ENCODE measurements at places on chromosomes 5 and 9.

- DNase-seq = no peak
These were observed 244.1 kb downstream of the ADGRV1 start for GRCh38 chr5:90802474-90803317.

DNA sequence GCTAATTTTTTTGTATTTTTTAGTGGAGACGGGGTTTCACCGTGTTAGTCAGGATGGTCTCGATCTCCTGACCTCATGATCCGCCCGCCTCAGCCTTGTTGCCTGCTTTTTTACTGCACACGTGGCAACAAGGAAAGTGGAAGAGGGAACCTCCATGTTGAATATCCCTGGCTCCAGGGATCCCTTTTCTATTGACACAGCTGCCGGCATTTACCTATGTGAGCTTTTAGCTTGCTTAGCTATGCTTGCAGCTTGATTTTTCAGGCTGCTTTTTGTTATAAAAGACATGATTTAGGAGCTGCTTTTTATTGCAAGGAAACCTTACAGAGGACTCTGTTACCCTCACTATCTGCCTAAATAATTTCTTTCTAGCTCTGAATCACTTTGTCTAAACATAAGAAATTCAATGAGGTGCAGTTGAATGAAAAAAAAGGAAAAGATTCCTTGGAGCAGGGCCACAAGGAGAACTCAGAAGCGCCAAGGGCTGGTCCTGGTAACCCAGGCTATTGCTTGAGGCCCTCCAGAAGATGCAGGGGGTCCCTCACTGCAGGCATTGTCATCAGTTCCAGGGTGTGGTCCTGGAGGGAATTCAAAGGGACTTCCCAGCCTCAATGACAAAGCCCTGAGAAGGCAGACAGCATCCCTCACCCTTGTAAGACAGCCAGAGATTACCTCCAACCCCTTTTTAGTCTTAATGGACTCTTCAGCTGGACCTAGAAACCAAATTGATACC, 89.9 kb downstream of the SYK start:
- DNase-seq = no peak

- no peak for DNase-seq
These were observed 15.1 kb downstream of the PSAT1 start for GRCh38 chr9:78311886-78312524.

GRCh38 chr9:134922066-134922931, 4.6 kb upstream of the FCN1 start:
- no peak for DNase-seq

GRCh38 chr5:109645707-109646192, 44.0 kb upstream of the MAN2A1 start:
- DNase-seq = no peak

DNA sequence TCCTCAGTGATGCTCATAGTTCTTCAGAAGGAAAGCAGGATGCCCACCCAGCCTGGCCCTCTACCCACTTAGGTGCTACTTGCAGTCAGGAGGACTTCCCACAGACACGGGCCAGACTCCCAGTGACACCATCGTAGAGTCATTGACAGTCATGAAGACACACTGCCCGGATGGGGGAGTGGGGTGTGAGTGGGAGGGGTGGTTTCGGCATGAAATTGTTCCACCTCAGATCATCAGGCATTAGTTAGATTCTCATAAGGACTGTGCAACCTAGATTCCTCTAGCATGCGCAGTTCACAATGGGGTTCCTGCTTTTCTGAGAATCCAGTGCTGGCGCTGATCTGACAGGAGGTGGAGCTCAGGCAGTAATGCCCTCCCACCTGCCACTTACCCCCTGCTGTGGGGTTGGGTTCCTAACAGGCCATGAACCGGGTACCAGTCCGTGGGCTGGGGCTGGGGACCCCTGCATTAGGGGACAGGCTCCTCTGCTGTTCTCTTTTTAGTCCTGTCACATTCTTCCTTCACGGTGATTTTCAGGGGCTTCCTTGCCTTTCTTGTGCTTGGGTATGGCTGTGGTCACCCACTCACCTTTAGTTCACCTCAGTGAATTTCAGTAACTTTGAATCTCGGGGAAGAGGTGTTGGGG, 88.2 kb upstream of the ANKRD55 start:
- DNase-seq = no peak

DNA sequence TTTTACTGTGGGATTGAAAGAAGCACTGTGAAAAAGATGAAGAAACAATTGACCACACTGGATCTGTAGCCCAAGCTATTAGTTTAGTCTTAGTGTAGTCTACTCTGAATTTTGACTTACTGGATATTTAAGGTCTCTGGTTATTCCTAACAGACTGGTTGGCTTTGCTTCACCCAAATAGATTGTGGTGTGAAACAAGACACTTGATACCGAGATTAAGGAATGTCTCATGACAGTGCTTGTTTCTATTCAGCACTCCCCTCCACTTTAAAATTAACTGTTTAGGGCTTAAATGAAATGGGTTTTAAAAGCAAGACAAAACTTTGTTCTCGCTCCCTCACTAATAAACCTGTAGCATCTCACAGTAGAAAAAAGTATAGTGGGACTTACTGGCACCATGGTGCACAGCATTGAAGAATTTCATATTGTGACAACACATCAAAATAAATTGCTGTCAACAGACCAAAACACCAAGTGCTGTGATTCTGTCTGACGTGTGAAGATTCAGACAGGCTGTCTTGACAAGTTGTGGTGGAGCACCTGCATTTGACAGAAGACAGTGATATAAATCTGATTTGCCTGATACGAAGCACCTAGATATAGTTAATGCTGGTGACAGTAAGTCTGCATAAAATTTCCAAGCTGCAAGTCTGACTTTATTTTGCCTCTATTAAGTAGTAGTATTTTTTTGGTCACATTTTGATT, 73.1 kb downstream of the PBX3 start:
- no peak for DNase-seq

- no peak for DNase-seq
These were observed 19.2 kb downstream of the OLFM1 start for GRCh38 chr9:135106551-135107270.

DNA sequence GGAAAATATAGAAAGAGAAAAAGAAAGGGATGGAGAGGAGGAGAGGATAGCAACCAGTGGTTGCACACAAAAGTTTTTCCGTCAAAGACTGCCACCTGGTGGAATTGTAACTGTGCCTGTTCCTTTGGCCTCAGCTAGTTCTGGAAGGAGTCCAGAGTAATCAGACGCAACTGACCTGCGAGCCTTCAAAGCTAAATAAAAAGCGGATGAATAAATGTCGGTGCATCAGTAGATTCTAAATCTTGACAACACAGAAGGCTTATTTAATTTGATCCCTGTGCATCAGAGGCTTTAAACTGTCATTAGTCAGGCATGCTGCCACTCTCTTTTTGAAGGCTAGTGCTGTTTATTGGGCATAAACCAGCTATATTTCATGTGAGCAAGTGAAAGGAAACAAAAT, 132.9 kb upstream of the ACO1 start:
- no peak for DNase-seq

- DNase-seq = no peak
These were observed 1398.7 kb downstream of the PTPRD start for GRCh38 chr9:9214066-9214465.

GRCh38 chr5:91495699-91496098, 112.6 kb upstream of the ARRDC3 start:
- no peak for DNase-seq

Data from esophagus squamous epithelium (tissue), 5 donors.